ENCODE measurements at places on chromosomes 13 and 19.
A peak's percentile ranks its signal among the peaks of the same experiment; 100 is the strongest.

- no peak overlapping the region for H3K4me3 ChIP-seq
- DNase-seq: no peak
- no peaks in the 10 kb centered on the region for H3K36me3 ChIP-seq
- no peak overlapping the region for H3K27ac ChIP-seq
- peaks cover 26% of the 10 kb centered on the region for H3K27me3 ChIP-seq
Measured at GRCh38 chr13:46874006-46874405, 22.8 kb downstream of the HTR2A start.

- H3K4me3 ChIP-seq: no peak overlapping the region
- no peak for DNase-seq
- H3K27ac ChIP-seq: no peak overlapping the region
- H3K27me3 ChIP-seq: no peaks in the 10 kb centered on the region
- H3K36me3 ChIP-seq: no peaks in the 10 kb centered on the region
Measured at GRCh38 chr13:48184260-48184659, 48.7 kb upstream of the ITM2B start.

DNA sequence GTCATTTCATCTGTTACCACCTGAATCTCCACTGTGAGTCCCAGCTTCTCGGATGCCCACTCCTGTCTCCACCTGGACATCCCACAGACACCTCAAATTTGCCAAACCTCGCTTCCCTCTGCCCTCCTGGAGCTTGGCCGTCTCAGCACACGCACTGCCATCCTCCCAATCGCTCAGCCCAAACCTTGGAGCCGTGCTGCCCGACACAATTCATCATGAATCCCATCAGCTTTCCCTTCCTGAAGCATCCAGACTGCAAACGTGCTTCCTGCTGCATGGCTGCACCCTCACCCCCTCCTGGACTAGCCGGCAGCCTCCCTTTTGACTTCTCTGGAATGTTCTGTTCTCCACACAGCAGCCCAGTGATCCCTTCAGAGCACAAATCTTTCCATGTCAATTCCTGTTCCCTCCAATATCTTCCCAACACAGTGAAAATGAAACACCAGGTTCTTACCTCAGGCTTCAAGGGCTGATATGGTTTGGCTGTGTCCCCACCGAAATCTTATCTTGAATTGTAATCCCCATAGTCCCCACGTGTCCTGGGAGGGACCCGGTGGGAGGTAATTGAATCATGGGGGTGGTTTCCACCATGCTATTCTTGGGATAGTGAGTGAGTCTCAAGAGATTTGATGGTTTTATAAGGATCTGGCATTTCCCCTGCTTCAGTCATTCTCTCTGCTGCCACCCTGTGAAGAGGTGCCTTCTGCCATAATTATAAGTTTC lies 1.1 kb upstream of the PROZ start:
- no peak for DNase-seq
- no peaks in the 10 kb centered on the region for H3K36me3 ChIP-seq
- H3K27me3 ChIP-seq: peaks cover 34% of the 10 kb centered on the region
- no peak overlapping the region for H3K4me3 ChIP-seq

DNA sequence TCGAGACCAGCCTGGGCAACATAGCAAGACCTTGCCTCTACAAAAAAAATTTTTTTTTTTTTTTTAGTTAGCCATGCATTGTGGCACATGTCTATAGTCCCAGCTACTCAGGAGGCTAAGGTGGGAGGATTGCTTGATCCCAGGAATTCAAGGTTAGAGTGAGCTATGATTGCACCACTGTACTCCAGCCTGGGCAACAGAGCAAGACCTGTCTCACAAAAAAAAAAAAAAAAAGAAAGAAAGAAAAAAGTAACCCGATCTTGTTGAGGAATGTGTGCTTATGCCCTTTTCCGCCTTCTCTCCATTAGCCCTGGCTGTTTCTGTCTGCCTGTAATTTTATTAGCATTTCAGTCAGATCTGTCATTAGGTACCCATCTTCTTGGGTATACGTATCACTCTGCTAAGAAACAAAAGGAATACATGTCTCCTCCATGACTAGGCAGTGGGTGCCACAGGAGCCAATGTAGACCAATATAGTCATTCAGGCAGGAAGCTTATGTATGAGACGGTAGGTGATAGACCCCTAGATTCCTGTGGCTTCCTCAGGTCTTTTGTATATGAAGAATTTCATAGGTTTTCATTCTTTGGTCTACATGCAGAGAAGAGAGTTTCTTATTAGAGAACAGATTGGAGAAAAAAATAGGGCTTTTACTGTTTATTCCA lies 59.6 kb upstream of the NPAS1 start:
- peaks cover 50% of the 10 kb centered on the region for H3K4me1 ChIP-seq
- H3K4me3 ChIP-seq: no peak overlapping the region
- H3K36me3 ChIP-seq: no peaks in the 10 kb centered on the region
- no peak overlapping the region for H3K27ac ChIP-seq

GRCh38 chr13:44955406-44955805 lies 33.9 kb downstream of the NUFIP1 start:
- peaks cover 7% of the 10 kb centered on the region for H3K4me1 ChIP-seq
- peak; percentile 21 for DNase-seq
- H3K36me3 ChIP-seq: peaks cover 11% of the 10 kb centered on the region
- no peak overlapping the region for H3K4me3 ChIP-seq
- H3K27ac ChIP-seq: peak overlapping the region; percentile 26
- no peaks in the 10 kb centered on the region for H3K27me3 ChIP-seq

- H3K4me1 ChIP-seq: peaks cover 49% of the 10 kb centered on the region
- H3K36me3 ChIP-seq: no peaks in the 10 kb centered on the region
- H3K27me3 ChIP-seq: no peaks in the 10 kb centered on the region
- DNase-seq: no peak
- H3K4me3 ChIP-seq: no peak overlapping the region
- no peak overlapping the region for H3K27ac ChIP-seq
Measured at GRCh38 chr13:111168107-111168506, 53.0 kb downstream of the ARHGEF7 start.

DNA sequence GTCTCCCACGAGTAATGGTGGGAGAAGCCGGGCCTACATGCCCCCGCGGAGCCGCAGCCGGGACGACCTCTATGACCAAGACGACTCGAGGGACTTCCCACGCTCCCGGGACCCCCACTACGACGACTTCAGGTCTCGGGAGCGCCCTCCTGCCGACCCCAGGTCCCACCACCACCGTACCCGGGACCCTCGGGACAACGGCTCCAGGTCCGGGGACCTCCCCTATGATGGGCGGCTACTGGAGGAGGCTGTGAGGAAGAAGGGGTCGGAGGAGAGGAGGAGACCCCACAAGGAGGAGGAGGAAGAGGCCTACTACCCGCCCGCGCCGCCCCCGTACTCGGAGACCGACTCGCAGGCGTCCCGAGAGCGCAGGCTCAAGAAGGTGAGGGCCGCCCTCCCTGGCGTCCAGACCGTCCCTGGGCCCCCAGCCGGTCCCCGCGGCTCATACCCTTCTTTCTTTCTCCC lies 1.4 kb upstream of the USF2 start:
- H3K27me3 ChIP-seq: no peaks in the 10 kb centered on the region
- peaks cover 57% of the 10 kb centered on the region for H3K4me1 ChIP-seq
- peaks cover 22% of the 10 kb centered on the region for H3K36me3 ChIP-seq
- peak overlapping the region; percentile 99 for H3K27ac ChIP-seq
- peak overlapping the region; percentile 95 for H3K4me3 ChIP-seq
- DNase-seq: peak; percentile 66

GRCh38 chr19:49635530-49636232 lies 4.3 kb downstream of the RRAS start:
- no peak for DNase-seq
- H3K27ac ChIP-seq: peak overlapping the region; percentile 65
- H3K27me3 ChIP-seq: no peaks in the 10 kb centered on the region
- peaks cover 73% of the 10 kb centered on the region for H3K4me1 ChIP-seq
- H3K4me3 ChIP-seq: no peak overlapping the region

- H3K27ac ChIP-seq: peak overlapping the region; percentile 94
- peak overlapping the region; percentile 86 for H3K4me3 ChIP-seq
- no peak for DNase-seq
- no peaks in the 10 kb centered on the region for H3K36me3 ChIP-seq
- peaks cover 37% of the 10 kb centered on the region for H3K4me1 ChIP-seq
- H3K27me3 ChIP-seq: no peaks in the 10 kb centered on the region
Measured at GRCh38 chr19:58409010-58409790, 751 bp downstream of the ZNF584 start.

DNA sequence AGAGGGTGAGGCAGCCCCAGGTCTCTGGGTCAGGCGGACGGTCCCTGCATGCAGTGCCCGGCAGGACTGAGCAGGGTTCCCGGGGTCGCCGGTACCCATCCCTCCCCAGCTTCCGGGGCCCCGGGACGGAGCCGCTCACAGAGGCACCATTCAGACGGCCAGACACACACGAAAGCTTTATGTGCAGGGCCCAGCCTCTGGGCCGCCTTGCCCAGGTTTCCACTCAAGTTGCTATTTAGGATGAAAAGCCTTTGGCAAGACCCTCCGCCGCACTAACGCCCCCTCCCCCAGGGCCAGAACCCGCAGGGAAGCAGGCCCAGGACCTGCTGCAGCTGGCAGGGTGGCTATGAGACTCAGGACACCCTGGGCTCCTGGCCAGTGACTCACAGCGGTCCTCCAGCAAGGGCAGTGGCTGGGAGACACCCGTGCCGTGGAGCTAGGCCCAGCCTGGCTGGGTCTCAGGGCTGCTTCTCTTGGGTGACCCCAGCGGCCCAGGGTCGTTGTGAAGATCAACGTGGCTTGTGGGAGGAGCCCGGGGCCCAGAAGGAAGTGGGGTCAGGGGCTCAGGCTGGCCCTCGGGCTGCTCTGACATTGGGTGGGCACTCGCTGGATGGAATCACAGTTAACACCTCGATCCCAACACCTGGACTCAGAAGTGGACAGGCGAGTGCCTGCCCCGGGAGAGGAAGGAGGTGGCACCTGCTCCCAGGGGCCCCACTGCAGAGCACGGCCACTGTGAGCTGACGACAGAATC lies 4.8 kb downstream of the C19orf25 start:
- no peak overlapping the region for H3K4me3 ChIP-seq
- peaks cover 4% of the 10 kb centered on the region for H3K36me3 ChIP-seq
- peaks cover 62% of the 10 kb centered on the region for H3K4me1 ChIP-seq
- H3K27me3 ChIP-seq: peaks cover 37% of the 10 kb centered on the region

- H3K4me3 ChIP-seq: no peak overlapping the region
- H3K27ac ChIP-seq: no peak overlapping the region
- peaks cover 9% of the 10 kb centered on the region for H3K4me1 ChIP-seq
- H3K27me3 ChIP-seq: no peaks in the 10 kb centered on the region
Measured at GRCh38 chr13:29103065-29103800, 283.1 kb downstream of the MTUS2 start.

GRCh38 chr13:77310161-77310560 lies 16.7 kb downstream of the MYCBP2 start:
- H3K4me1 ChIP-seq: peaks cover 70% of the 10 kb centered on the region
- H3K27me3 ChIP-seq: no peaks in the 10 kb centered on the region
- H3K4me3 ChIP-seq: peak overlapping the region; percentile 3
- no peak for DNase-seq

DNA sequence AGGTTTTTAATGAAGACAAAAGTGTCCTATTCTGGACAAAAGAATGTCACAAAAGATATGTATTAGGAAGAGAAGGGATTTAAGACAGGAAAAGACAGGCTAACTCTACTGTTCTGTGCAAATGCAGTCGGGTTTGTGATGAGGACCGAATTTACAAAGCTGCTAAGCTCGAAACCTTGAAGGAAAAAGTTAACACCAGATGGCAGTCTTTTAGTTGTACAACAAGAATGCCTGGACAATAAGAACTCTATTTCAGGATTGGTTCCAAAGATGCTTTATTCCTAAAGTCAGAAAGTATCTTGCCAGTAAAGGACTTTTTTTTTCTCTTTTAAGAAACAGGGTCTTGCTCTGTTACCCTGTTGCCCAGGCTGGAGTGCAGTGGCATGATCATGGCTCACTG lies 51.1 kb downstream of the HS6ST3 start:
- no peak overlapping the region for H3K4me3 ChIP-seq
- no peak overlapping the region for H3K27ac ChIP-seq
- no peak for DNase-seq
- peaks cover 4% of the 10 kb centered on the region for H3K27me3 ChIP-seq

- peaks cover 17% of the 10 kb centered on the region for H3K4me1 ChIP-seq
- H3K36me3 ChIP-seq: no peaks in the 10 kb centered on the region
- peak overlapping the region; percentile 61 for H3K4me3 ChIP-seq
- H3K27me3 ChIP-seq: no peaks in the 10 kb centered on the region
Measured at GRCh38 chr13:30446126-30446500, 19.6 kb downstream of the HMGB1 start.

DNA sequence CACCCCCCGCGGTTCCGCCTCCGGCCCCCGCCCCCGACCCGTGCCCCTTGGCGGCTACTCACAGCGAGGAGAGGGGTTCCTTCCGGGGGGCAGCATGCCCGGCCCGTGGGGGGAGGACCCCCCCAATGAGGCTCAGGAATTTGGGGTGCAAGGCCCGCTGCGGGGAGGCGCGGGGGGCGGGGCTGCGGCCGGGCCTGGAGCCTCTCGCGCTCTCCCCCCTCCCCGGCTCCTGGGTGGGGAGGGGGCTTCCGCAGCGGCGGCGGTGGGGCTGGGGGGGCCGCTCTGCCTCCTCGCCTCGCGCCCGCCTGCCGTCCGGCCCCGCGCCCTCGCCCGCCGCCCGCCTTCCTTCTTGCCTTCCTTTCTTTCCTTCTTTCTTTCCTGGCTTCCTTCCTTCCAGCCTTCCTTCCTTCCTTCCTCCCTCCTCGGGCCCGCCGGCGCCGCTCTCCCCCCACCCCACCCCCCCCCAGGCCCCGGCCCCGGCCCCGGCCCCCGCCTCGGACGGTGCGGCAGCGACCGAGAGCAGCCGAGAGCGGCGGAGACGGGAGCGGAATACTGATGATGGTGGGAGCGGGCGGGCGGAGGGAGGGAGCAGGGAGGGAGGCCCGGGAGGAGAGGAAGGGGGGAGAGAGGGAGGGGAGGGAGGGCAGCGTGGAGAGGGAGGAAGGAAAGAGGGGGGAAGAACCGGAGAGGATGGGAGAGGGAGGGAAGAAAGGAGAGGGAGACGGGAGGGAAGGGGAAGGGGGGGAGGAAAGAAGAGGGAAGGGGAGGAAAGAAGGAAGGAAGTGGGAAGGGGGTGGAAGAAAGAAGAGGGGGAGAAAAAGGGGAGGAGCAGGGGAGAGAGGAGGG lies at the start of gene LRRC4B:
Gene LRRC4B, minus strand, starts transcription at position 554 of the 846 bp plus-strand sequence. CDS start 19,597 bp downstream, outside the sequence.
- peaks cover 6% of the 10 kb centered on the region for H3K4me1 ChIP-seq
- H3K27ac ChIP-seq: no peak within 1 kb of the TSS
- DNase-seq: no peak
- H3K4me3 ChIP-seq: peak within 1 kb of the TSS; percentile 58
- H3K27me3 ChIP-seq: peaks cover 96% of the 10 kb centered on the region
- H3K36me3 ChIP-seq: no peaks in the 10 kb centered on the region

- no peak for DNase-seq
- no peak overlapping the region for H3K27ac ChIP-seq
Measured at GRCh38 chr19:6613711-6614110, 22.8 kb upstream of the CD70 start.

Data from left ventricle myocardium inferior (tissue), 1 donor.